ENCODE measurements at places on chromosomes 7 and 10. TPM values are rescaled to one million over a fixed set of nuclear protein-coding genes. Genes with fewer than 3 reads are reported as not detected.
A peak's percentile ranks its signal among the peaks of the same experiment; 100 is the strongest.

Gene LRRC4
- 18.1 TPM for polyA plus RNA-seq

Gene RBP3
- polyA plus RNA-seq = not detected

Gene MUC12
- polyA plus RNA-seq = 2.0 TPM

Gene COL17A1
- 0.80 TPM for polyA plus RNA-seq

Gene ZNF25
- polyA plus RNA-seq = 17.8 TPM

Gene SEC61G
- 175 TPM for polyA plus RNA-seq

DNA sequence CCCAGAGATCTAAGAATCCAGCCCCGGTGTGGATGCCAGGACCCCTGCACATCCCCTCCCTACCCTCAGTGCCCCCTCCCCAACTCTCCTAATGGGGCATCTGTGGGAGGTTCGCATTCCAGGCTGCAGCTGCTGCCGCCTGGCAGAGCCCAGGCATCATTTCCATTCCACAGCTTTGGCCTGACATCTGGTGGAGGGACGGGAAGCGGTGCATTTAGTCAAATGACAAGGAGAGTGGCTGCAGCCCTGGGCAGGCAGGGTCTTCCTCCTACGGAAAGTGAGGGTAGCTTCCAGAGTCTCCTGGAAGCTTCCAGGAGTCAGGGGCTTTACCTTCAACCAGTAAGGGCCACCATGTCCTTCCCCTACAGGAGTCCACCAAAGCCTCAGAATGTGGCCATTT is 30.8 kb downstream of the PRLHR start:
- DNase-seq = peak; percentile 45

DNA sequence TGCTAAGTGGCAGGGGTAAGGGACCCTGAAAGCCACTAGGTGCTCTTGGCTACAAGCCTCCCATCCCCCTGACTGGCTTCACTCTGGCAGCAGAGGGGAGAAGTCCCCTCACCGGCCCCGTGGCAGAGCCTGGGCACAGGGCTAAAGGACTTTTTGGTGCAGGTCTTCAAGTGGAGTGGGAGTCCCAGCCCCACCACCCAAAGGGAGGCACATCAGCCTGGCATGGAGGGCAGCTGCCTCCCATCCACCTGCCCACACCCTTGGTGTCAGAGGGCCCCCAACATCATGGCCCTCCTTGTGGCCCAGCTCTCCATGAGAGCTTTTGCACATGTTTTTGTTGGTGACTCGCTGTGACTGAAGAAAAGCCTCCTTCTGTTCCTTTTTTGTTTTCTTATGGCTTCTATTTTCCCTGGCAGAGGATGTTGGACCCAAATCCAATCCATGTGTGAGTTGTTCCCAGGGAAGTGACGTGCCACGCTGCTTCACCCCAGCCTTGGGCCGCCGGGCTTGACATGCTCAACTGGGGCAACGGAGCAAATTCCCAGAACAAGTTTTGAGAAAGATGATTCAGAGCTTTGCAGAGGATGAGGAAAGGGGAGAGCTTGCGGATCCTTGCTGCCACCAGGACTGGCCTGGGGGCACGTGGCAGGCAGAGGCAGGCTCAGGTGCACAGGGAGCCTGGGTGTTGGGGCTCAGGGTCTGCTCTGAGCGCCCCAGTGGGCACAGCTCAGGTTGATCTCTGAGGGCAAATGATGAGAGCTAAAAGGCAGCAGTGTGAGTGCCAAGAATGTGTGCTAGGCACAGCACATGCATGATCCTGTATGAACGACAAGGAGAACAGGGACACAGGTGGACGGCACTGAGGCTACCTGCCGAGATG is 1.9 kb upstream of the AEBP1 start:
- no peak for DNase-seq

DNA sequence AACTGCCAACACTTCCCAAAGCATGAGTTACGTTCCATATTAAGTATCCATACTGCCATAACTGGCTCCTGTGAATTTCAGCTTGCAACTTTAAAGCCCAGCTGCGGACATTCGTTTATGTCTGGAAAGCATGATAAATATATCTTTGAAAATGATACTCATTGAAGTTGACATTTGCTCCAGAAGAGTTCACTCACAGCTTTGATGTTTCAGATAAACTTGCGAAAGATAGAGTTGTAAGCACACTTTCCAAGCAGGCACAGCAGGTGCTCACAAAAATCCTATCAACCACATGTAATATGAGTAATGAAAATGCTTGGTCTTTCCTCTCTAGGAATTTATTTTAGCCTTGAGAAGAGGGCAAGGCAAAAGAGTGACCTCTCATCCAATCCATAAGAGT is 4.5 kb downstream of the CHCHD3 start:
- DNase-seq = no peak

- no peak for DNase-seq
These were observed 660.8 kb downstream of the SUGCT start for GRCh38 chr7:40795607-40796006.

GRCh38 chr10:77618117-77618516 is 19.5 kb downstream of the KCNMA1 start:
- DNase-seq = no peak

GRCh38 chr7:7967886-7968543 is 581 bp upstream of the GLCCI1 start:
- no peak for DNase-seq

Data from left lung (tissue), 14 donors.